ENCODE measurements at places on chromosomes 12 and 14. TPM values are rescaled to one million over a fixed set of nuclear protein-coding genes. Genes with fewer than 3 reads are reported as not detected.

DNA sequence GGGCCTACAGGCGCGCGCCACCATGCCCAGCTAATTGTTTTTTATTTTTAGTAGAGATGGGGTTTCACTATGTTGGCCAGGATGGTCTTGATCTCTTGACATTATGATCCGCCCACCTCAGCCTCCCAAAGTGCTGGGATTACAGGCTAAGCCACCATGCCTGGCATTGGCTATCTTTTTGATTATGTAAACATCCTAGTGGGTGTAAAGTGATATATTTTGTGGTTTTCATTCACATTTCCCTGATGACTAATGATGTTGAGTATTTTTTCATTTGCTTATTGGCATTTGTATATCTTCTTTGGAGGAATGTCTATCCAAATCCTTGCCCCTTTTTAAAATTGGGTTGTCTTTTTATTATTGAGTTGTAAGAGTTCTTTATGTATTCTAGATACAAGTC lies 16.3 kb downstream of the CREBL2 start:
- no peaks in the 10 kb centered on the region for H3K27me3 ChIP-seq
- H3K27ac ChIP-seq = no peak overlapping the region
- H3K36me3 ChIP-seq = peaks cover 5% of the 10 kb centered on the region

DNA sequence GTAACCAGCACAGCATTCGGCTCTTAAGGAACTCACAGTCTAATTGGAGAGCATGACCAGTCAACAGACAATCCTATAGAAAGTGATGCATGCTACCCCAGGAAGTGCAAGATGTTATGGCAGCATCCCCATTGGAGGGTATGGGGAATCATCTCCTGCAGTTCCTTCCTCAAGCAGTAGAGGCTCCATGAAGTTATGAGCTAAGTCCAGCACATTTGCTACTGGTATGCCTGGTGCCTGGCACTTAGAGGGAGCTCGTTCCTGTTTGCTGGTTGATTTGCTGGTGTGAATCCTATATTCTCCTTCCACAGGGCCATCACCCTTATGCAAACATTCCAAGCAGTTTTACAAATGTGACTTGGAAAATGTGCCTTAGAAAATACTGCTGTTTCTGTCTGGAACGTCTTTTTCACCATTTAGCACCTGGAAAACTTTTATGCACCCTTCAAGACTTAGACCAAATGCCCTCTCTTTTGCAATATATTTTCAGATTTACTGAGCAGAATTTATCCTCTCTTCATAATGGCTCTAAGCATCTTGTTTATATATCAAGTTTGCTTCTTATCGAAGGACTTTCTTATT lies 136.1 kb upstream of the WSCD2 start:
- no peaks in the 10 kb centered on the region for H3K27me3 ChIP-seq
- H3K36me3 ChIP-seq = no peaks in the 10 kb centered on the region
- no peaks in the 10 kb centered on the region for H3K4me1 ChIP-seq
- no peak overlapping the region for H3K4me3 ChIP-seq
- DNase-seq = no peak

- peaks cover 7% of the 10 kb centered on the region for H3K36me3 ChIP-seq
- no peak for DNase-seq
- no peak overlapping the region for H3K27ac ChIP-seq
- peaks cover 15% of the 10 kb centered on the region for H3K4me1 ChIP-seq
- no peak overlapping the region for H3K4me3 ChIP-seq
These were observed 1.8 kb upstream of the RAB21 start for GRCh38 chr12:71752891-71753290.

DNA sequence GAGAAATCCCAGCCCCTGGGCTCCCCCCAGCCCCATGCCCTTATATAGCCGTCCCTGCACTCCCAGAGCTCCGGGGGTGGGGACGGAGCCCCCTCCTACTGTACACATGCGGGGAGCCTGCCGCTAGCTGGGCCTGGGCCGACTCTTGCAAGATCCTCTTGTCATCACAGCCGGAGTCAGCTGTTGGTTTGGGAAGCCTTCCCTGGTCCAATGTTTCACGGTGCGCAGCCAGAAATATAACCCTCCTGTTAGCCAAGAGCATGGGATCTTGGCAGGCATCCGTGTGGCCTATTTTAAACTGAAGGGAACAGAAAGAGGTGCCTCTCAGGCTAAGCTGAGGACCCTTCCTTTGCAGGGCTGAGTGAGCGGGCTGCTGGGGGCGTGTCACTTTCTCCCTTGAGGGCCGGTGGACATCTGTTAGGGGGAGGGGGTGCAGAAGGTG lies 175.3 kb downstream of the TSPAN9 start:
- H3K4me1 ChIP-seq = no peaks in the 10 kb centered on the region
- H3K4me3 ChIP-seq = no peak overlapping the region
- no peaks in the 10 kb centered on the region for H3K36me3 ChIP-seq
- H3K27me3 ChIP-seq = peaks cover 4% of the 10 kb centered on the region

- no peaks in the 10 kb centered on the region for H3K36me3 ChIP-seq
- DNase-seq = no peak
- H3K4me3 ChIP-seq = no peak overlapping the region
- H3K27me3 ChIP-seq = no peaks in the 10 kb centered on the region
- H3K4me1 ChIP-seq = no peaks in the 10 kb centered on the region
- no peak overlapping the region for H3K27ac ChIP-seq
These were observed 423.2 kb downstream of the RERGL start for GRCh38 chr12:17666641-17667324.

- DNase-seq = no peak
- H3K4me1 ChIP-seq = peaks cover 4% of the 10 kb centered on the region
- H3K27me3 ChIP-seq = no peaks in the 10 kb centered on the region
- H3K36me3 ChIP-seq = no peaks in the 10 kb centered on the region
- no peak overlapping the region for H3K4me3 ChIP-seq
- H3K27ac ChIP-seq = no peak overlapping the region
These were observed 227.5 kb downstream of the SSPN start for GRCh38 chr12:26422839-26423398.

GRCh38 chr14:95442633-95443021 lies 73.8 kb downstream of the SYNE3 start:
- H3K4me3 ChIP-seq = no peak overlapping the region
- no peaks in the 10 kb centered on the region for H3K27me3 ChIP-seq
- no peaks in the 10 kb centered on the region for H3K36me3 ChIP-seq
- H3K4me1 ChIP-seq = no peaks in the 10 kb centered on the region

DNA sequence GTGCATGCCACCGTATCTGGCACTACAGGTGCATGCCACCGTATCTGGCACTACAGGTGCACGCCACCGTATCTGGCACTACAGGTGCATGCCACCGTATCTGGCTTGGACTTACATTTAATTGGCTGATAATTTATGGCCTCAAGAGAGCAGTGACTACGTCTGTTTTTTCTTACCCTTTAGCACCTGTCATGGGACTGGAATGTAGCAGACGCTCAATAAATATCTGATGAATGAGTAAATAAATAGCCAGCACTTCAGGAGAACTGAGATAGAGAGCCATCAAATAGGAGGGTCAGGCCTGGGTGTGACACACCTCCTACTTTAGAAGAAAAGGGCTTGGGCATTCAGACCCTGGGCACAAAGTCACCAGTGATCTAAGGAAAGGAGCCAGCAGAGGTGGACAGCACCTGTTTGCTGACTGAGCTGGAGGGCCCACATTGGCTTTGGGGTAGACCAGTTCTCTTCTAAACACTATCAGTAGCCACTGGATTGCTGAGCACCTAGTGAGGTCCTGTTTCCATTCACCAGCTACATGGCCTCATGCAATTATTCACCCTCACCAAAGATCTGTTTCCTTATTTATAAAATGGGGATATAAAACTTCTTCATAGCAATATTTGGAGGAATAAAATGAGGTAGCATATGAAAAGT lies 50.1 kb downstream of the RFX4 start:
- no peak overlapping the region for H3K4me3 ChIP-seq
- peaks cover 3% of the 10 kb centered on the region for H3K4me1 ChIP-seq
- H3K27ac ChIP-seq = no peak overlapping the region

The LHX5 gene
- not detected for total RNA-seq

DNA sequence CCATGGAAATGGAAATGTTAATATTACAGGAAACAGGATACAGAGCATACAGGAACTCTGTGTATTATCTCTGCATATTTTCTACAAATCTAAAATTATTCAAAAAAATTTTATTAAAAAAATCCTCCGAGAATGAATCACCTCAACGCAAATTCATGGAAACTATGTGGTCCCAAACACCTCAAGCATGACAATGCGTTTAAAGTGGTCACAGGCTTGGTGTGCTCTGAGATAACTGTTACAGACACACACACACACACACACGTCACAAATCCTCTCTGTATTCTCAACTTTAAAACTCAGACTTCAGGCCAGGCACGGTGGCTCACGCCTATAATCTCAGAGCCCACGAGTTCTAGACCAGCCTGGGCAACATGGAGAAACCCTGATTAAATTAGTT lies 45.3 kb upstream of the MTERF2 start:
- H3K27me3 ChIP-seq = no peaks in the 10 kb centered on the region
- H3K27ac ChIP-seq = no peak overlapping the region
- H3K4me3 ChIP-seq = no peak overlapping the region
- no peak for DNase-seq

DNA sequence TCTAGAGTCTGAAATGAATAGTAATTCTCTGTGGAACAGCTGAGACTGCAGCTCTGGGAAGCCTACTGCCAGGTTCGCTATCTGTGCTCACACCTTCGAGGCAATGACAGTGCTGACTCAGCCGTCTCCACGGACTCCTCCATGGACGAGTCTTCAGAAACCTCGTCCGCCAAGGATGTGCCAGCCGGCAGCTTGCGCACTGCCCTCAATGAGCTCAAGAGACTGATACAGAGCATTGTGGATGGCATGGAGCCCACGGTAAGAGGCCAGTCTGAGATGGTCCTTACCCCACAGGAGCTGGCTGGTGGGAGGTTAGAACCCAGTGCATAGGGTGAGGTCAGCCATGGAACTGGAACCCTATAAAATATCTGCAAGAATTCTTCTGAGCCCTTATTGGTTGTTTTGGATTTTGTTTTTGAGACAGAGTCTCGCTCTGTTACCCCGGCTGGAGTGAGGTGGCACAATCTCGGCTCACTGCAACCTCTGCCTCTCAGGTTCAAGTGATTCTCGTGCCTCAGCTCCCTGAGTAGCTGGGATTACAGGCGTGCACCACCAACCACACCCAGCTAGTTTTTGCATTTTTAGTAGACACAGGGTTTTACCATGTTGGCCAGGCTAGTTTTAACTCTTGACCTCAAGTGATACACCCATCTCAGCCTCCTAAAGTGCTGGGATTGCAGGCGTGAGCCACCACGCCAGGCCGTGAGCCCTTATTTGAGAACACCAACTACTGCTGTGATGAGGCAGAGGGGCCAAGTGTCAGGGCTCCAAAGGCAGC lies 43.9 kb downstream of the RAB35 start:
- no peak overlapping the region for H3K4me3 ChIP-seq
- no peaks in the 10 kb centered on the region for H3K36me3 ChIP-seq
- DNase-seq = no peak
- peaks cover 14% of the 10 kb centered on the region for H3K27me3 ChIP-seq

The IGFBP6 gene
- total RNA-seq = 431 TPM

DNA sequence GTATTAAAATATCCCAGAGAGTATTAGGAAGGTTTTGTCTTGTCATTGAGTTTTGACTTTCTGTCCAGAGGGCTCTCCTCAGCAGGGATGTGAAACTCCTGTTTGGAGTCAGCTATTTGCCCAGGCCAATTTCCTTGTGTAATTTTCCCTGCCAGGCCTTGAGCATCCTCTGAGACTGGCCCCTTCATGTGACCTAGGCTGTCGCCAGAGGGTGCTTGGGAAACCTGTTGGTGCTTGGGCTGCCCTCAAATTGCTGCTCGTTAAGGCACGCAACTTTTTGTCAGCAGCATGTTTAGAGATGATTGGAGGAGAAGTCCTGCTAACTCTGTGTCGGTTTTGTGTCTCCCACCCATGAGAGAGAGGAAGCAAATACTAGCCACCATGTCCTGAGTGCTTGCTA lies 39.1 kb downstream of the IQSEC3 start:
- H3K36me3 ChIP-seq = no peaks in the 10 kb centered on the region
- no peak overlapping the region for H3K4me3 ChIP-seq
- H3K4me1 ChIP-seq = no peaks in the 10 kb centered on the region
- DNase-seq = no peak
- H3K27ac ChIP-seq = no peak overlapping the region
- peaks cover 33% of the 10 kb centered on the region for H3K27me3 ChIP-seq

The VEZT gene
- 86.3 TPM for total RNA-seq

- no peaks in the 10 kb centered on the region for H3K27me3 ChIP-seq
- H3K27ac ChIP-seq = no peak overlapping the region
- no peak overlapping the region for H3K4me3 ChIP-seq
- no peak for DNase-seq
- no peaks in the 10 kb centered on the region for H3K36me3 ChIP-seq
These were observed 48.2 kb downstream of the SLC38A4 start for GRCh38 chr12:46777587-46777986.

- H3K4me3 ChIP-seq = no peak overlapping the region
- H3K27me3 ChIP-seq = no peaks in the 10 kb centered on the region
- H3K36me3 ChIP-seq = peaks cover 18% of the 10 kb centered on the region
- peaks cover 3% of the 10 kb centered on the region for H3K4me1 ChIP-seq
- H3K27ac ChIP-seq = peak overlapping the region; percentile 28
These were observed 31.3 kb downstream of the PRKAB1 start for GRCh38 chr12:119699199-119699760.

The TEX22 gene
- total RNA-seq = under 0.01 TPM

- no peaks in the 10 kb centered on the region for H3K36me3 ChIP-seq
- no peak for DNase-seq
- H3K4me1 ChIP-seq = no peaks in the 10 kb centered on the region
- no peak overlapping the region for H3K4me3 ChIP-seq
- H3K27ac ChIP-seq = no peak overlapping the region
These were observed 166.3 kb upstream of the TRHDE start for GRCh38 chr12:72105849-72106248.

The POTEG gene
- 0.36 TPM for total RNA-seq

GRCh38 chr12:54292083-54292930 lies 8.5 kb downstream of the NFE2 start:
- no peak overlapping the region for H3K4me3 ChIP-seq
- peak; percentile 37 for DNase-seq
- peaks cover 11% of the 10 kb centered on the region for H3K36me3 ChIP-seq
- H3K27ac ChIP-seq = no peak overlapping the region

DNA sequence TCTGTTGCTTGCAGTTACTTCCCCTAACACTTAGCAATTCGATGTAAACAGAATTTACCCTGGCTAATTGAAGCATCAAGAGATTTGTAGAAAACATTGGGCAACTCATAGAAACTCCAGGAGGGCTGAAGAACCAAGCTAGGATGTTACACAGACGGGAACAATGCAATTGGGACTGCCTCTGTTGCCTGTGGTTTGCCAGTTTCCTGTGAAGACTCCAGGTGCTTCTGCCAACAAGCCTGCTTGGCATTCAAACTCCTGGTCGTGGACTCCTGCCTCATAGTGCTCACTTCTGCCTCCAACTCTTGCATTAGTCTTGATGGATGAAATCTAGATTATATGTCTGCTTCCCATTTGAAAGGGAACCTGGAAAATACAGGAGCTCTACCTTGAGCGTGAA lies 246.0 kb downstream of the BMP4 start:
- H3K27ac ChIP-seq = no peak overlapping the region
- H3K36me3 ChIP-seq = no peaks in the 10 kb centered on the region
- no peak for DNase-seq
- H3K27me3 ChIP-seq = peaks cover 13% of the 10 kb centered on the region
- H3K4me1 ChIP-seq = no peaks in the 10 kb centered on the region

- H3K36me3 ChIP-seq = peaks cover 66% of the 10 kb centered on the region
- DNase-seq = no peak
- no peak overlapping the region for H3K27ac ChIP-seq
- peaks cover 3% of the 10 kb centered on the region for H3K4me1 ChIP-seq
- no peak overlapping the region for H3K4me3 ChIP-seq
These were observed 5.7 kb downstream of the ARPC3 start for GRCh38 chr12:110444455-110444854.

- DNase-seq = no peak
- H3K4me1 ChIP-seq = peaks cover 7% of the 10 kb centered on the region
- H3K36me3 ChIP-seq = no peaks in the 10 kb centered on the region
- no peaks in the 10 kb centered on the region for H3K27me3 ChIP-seq
These were observed 229.4 kb downstream of the ZFP36L1 start for GRCh38 chr14:68563251-68564131.

The ADAM21 gene
- not detected for total RNA-seq
